ENCODE measurements at places on chromosomes 4 and X. TPM values are rescaled to one million over a fixed set of nuclear protein-coding genes. Genes with fewer than 3 reads are reported as not detected.

DNA sequence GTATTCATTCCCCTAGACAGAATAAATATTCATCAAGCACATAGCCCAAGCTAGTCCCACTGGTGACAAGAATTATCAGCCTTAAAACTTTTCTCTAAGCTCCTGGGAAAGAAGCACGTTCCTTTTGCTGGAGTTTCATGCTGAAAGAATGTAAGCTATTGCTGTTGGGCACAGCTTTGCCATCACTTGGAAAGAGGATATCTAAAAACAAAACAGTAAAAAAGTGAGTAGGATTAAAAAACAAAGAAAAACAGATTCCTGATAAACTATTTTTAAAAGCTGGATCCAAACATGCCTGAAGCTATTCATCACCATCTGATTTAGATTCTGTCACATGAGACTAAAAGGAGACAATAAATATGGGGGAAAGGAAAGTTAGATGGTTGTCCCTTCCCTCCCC is 176.8 kb downstream of the SCFD2 start:
- no peak for DNase-seq
- H3K27ac ChIP-seq = no peak overlapping the region
- peaks cover 26% of the 10 kb centered on the region for H3K4me1 ChIP-seq
- no peak overlapping the region for H3K4me3 ChIP-seq
- no peaks in the 10 kb centered on the region for H3K36me3 ChIP-seq
- no peaks in the 10 kb centered on the region for H3K27me3 ChIP-seq

- H3K27me3 ChIP-seq = no peaks in the 10 kb centered on the region
- H3K27ac ChIP-seq = no peak overlapping the region
- H3K4me1 ChIP-seq = no peaks in the 10 kb centered on the region
- H3K4me3 ChIP-seq = no peak overlapping the region
Measured at GRCh38 chr4:4671774-4672349, 130.0 kb upstream of the STX18 start.

- no peaks in the 10 kb centered on the region for H3K4me1 ChIP-seq
- no peak overlapping the region for H3K4me3 ChIP-seq
- H3K27me3 ChIP-seq = no peaks in the 10 kb centered on the region
- no peak for DNase-seq
- no peak overlapping the region for H3K27ac ChIP-seq
Measured at GRCh38 chr4:168724686-168725411, 228.0 kb downstream of the PALLD start.

- no peak for DNase-seq
- peaks cover 21% of the 10 kb centered on the region for H3K4me1 ChIP-seq
- no peak overlapping the region for H3K4me3 ChIP-seq
- no peak overlapping the region for H3K27ac ChIP-seq
- H3K27me3 ChIP-seq = no peaks in the 10 kb centered on the region
- H3K36me3 ChIP-seq = no peaks in the 10 kb centered on the region
Measured at GRCh38 chr4:2757426-2757825, 1.3 kb upstream of the TNIP2 start.

GRCh38 chrX:48711162-48711928 is 14.8 kb downstream of the SUV39H1 start:
- no peaks in the 10 kb centered on the region for H3K27me3 ChIP-seq
- DNase-seq = no peak
- peak overlapping the region; percentile 92 for H3K27ac ChIP-seq

GRCh38 chr4:7287274-7287917 is 95.1 kb downstream of the SORCS2 start:
- DNase-seq = no peak
- H3K36me3 ChIP-seq = no peaks in the 10 kb centered on the region
- no peak overlapping the region for H3K4me3 ChIP-seq
- H3K27ac ChIP-seq = no peak overlapping the region
- peaks cover 12% of the 10 kb centered on the region for H3K4me1 ChIP-seq

GRCh38 chrX:123013141-123013540 is 170.9 kb upstream of the GRIA3 start:
- no peak for DNase-seq
- H3K27me3 ChIP-seq = no peaks in the 10 kb centered on the region
- no peaks in the 10 kb centered on the region for H3K36me3 ChIP-seq
- no peak overlapping the region for H3K4me3 ChIP-seq
- no peak overlapping the region for H3K27ac ChIP-seq

DNA sequence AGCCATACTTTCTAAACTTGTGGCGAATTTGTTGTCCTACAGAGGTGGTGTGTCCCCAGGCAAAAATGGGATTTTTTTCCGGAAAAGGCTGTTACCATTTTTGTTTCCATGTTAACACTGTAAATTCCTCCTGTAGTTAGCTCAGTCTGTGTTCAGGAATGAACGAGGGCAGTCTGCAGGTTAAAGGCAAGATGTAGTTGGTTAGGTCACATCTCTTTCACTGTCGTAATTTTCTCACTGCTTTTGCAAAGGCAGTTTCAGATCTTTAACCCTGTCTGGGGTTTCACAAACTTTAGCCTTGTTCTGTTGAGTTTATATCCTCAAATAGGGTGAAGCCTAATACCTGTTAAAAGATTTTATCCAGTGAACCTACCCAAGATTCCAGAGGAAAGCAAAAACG is 50.5 kb upstream of the PUDP start:
- no peaks in the 10 kb centered on the region for H3K36me3 ChIP-seq
- no peak for DNase-seq
- no peak overlapping the region for H3K4me3 ChIP-seq
- no peaks in the 10 kb centered on the region for H3K27me3 ChIP-seq
- H3K4me1 ChIP-seq = no peaks in the 10 kb centered on the region

- H3K27ac ChIP-seq = no peak overlapping the region
- no peaks in the 10 kb centered on the region for H3K36me3 ChIP-seq
- no peaks in the 10 kb centered on the region for H3K27me3 ChIP-seq
- no peak for DNase-seq
Measured at GRCh38 chrX:97399400-97399799, 515.7 kb downstream of the RPA4 start.

The SOWAHD gene
- polyA plus RNA-seq = 0.48 TPM

The NAP1L3 gene
- 0.69 TPM for polyA plus RNA-seq

The MAML3 gene
- 2.2 TPM for polyA plus RNA-seq

DNA sequence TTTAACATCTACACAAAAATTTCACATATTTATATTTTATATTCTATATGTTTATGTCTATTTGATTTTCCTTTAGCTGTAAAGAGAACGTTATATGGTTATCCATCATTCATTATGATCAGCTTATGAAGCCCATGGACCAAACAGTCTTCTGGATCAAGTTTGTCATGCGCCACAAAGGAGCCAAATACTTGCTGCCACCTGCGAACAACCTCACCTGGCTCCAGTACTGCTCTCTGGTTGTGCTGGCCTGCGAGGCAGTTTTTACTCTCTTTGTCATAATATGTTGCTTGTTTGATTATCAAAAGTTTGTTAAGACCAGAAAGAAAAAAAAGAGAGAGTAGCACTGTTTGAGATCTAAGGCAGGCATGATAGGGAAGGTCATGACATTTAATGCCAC is 38.2 kb downstream of the UGT2B7 start:
- DNase-seq = no peak
- no peaks in the 10 kb centered on the region for H3K27me3 ChIP-seq
- H3K4me3 ChIP-seq = no peak overlapping the region
- no peaks in the 10 kb centered on the region for H3K4me1 ChIP-seq
- no peak overlapping the region for H3K27ac ChIP-seq
- H3K36me3 ChIP-seq = no peaks in the 10 kb centered on the region

GRCh38 chrX:53714580-53715345 is 28.2 kb upstream of the HUWE1 start:
- no peak overlapping the region for H3K4me3 ChIP-seq
- peaks cover 3% of the 10 kb centered on the region for H3K27me3 ChIP-seq
- no peaks in the 10 kb centered on the region for H3K4me1 ChIP-seq
- DNase-seq = no peak

The SLC9A6 gene
- polyA plus RNA-seq = 2.1 TPM

- H3K27me3 ChIP-seq = no peaks in the 10 kb centered on the region
- H3K4me1 ChIP-seq = no peaks in the 10 kb centered on the region
- H3K36me3 ChIP-seq = no peaks in the 10 kb centered on the region
Measured at GRCh38 chr4:85806334-85806733, 331.4 kb downstream of the ARHGAP24 start.

- no peak for DNase-seq
- H3K36me3 ChIP-seq = no peaks in the 10 kb centered on the region
- no peak overlapping the region for H3K27ac ChIP-seq
Measured at GRCh38 chrX:152635941-152636340, 1.8 kb upstream of the GABRQ start.

The TCP11X1 gene
- polyA plus RNA-seq = not detected

- no peak overlapping the region for H3K27ac ChIP-seq
- H3K36me3 ChIP-seq = no peaks in the 10 kb centered on the region
- H3K4me3 ChIP-seq = no peak overlapping the region
- DNase-seq = no peak
Measured at GRCh38 chr4:15921592-15921932, 17.0 kb downstream of the FGFBP1 start.

- H3K4me1 ChIP-seq = no peaks in the 10 kb centered on the region
- no peak overlapping the region for H3K27ac ChIP-seq
- H3K27me3 ChIP-seq = peaks cover 6% of the 10 kb centered on the region
- DNase-seq = no peak
- no peaks in the 10 kb centered on the region for H3K36me3 ChIP-seq
Measured at GRCh38 chrX:128653524-128654060, 601.4 kb upstream of the ACTRT1 start.

Data from liver (tissue), 10 donors.